HCT116 (cell line): ENCODE measurements at places on chromosomes 4 and X.

DNA sequence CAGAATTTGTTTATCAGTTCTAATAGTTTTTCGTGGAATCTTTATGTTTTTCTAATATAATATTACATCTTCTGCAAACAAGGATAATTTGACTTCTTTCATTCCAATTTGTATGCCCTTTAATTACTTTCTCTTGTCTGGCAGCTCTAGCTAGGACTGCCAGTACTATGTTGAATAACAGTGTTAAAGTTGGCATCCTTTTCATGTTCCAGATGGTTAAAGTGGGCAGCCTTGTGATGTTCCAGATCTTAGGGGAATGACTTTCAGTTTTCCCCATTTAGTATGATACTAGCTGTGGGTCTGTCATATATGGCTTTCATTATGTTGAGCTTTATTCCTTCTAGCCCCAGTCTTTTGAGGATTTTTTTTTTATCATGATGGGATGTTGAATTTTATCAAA lies 220.6 kb upstream of the WDFY3 start:
- DNase-seq: no peak

DNA sequence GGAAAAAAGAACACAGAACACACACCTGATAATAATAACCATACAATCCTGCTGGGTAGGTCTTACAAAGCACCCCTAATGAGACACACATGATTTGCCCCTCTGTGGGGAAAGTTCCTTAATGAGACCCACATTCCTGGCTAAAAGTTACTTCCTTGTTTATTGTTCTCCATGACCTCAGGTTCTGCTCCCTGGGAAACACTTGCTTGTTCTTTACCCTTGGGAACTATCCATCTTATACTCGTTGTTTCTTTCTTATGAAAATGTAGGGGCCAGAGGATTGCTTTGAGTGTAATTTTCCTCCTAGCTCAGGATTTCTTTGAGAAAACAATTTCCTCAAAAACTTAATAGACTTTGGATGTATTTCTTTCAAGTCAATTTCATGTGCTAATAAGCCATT lies 52.1 kb upstream of the PCDH10 start:
- no peak for DNase-seq

- no peak for DNase-seq
Observed at GRCh38 chr4:28350485-28350884, 1489.8 kb downstream of the STIM2 start.

- DNase-seq: no peak
Observed at GRCh38 chr4:69497886-69498395, 2.2 kb upstream of the UGT2B4 start.
